CD14-positive monocyte (primary cell): ENCODE measurements at places on chromosomes 3 and 15. TPM values are rescaled to one million over a fixed set of nuclear protein-coding genes. Genes with fewer than 3 reads are reported as not detected.

GRCh38 chr15:52254391-52254790 lies 41.2 kb downstream of the MYO5C start:
- peak; percentile 57 for DNase-seq
- H3K4me1 ChIP-seq = peaks cover 14% of the 10 kb centered on the region
- H3K27ac ChIP-seq = no peak overlapping the region
- H3K27me3 ChIP-seq = no peaks in the 10 kb centered on the region
- no peak overlapping the region for H3K4me3 ChIP-seq
- no peaks in the 10 kb centered on the region for H3K36me3 ChIP-seq

GRCh38 chr3:11844891-11845290 lies 1.8 kb downstream of the TAMM41 start:
- H3K4me1 ChIP-seq = peaks cover 18% of the 10 kb centered on the region
- no peak overlapping the region for H3K27ac ChIP-seq
- DNase-seq = no peak

Gene ERICH6
- not detected for polyA plus RNA-seq

Gene ANKRD34C
- not detected for polyA plus RNA-seq

DNA sequence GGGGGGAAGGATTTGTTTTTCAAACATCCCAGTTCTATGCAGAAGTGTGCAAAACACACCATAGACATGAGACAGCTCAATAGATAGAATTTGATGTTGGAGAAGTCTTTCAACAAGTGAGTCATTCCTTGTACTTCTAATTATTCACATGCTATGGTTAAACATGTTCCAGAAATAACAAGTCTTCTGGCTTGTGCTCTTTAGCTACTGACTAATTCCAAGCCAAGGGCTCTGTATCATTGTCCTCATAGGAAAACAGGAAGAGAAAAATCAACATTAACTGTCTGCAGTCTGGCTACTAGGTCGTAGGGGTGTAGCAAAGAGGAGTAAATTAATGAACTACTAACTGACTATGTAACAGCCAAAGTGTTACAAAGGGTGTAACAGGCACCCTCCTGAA lies 25.8 kb downstream of the LDHAL6B start:
- peaks cover 7% of the 10 kb centered on the region for H3K4me1 ChIP-seq
- no peaks in the 10 kb centered on the region for H3K27me3 ChIP-seq
- H3K27ac ChIP-seq = no peak overlapping the region
- H3K4me3 ChIP-seq = no peak overlapping the region
- DNase-seq = no peak
- peaks cover 12% of the 10 kb centered on the region for H3K36me3 ChIP-seq

- H3K36me3 ChIP-seq = no peaks in the 10 kb centered on the region
- no peaks in the 10 kb centered on the region for H3K27me3 ChIP-seq
Observed at GRCh38 chr3:157290766-157291165, 130.8 kb upstream of the CCNL1 start.

DNA sequence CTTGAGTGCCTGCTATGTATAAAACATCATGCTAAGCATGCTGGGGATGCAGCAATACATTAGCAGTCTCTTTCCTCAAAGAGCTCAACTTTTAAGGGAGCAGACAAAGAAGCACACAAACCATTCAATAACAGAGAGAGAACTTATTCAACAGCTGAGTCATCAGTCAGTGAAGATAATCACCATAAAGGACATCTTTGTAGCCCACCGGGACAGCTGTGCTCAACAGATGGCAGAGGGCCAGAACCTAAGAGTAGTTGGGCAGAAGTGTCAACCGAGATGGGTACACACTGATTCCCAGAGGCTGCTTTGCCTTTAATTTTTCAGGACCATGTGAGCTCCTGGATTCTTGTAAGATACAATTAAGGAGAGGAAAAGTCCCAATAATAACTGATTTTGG lies 4.2 kb upstream of the RAB8B start:
- DNase-seq = no peak
- no peaks in the 10 kb centered on the region for H3K36me3 ChIP-seq
- H3K27ac ChIP-seq = no peak overlapping the region
- peaks cover 6% of the 10 kb centered on the region for H3K4me1 ChIP-seq
- H3K4me3 ChIP-seq = no peak overlapping the region

Gene RPL39L
- polyA plus RNA-seq = 3.4 TPM

Gene EFCC1
- 0.15 TPM for polyA plus RNA-seq

DNA sequence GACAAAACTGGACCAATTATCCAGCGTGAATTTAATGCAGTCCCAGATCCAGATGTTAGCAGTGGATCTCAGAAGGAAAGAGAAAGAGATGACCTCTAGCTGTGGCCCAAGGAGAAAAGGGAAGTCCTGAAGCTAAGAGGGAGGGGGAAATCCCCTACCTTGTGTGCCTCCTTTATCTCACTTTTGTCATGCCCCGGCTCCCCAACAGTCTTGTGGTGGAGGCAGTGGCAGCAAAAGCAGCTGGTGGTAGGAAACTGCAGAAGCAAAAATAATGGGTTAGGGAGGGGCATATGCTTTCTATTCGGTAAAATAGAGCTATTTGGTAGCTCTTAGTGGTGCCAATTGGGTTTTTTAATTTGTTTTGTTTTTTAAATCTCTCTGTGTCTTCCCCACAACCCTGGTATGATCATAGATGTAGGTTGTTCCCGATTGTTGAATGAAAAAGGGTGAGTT lies 56.5 kb downstream of the MCTP2 start:
- no peaks in the 10 kb centered on the region for H3K27me3 ChIP-seq
- H3K27ac ChIP-seq = no peak overlapping the region
- H3K4me3 ChIP-seq = no peak overlapping the region

Gene AGBL1
- polyA plus RNA-seq = not detected

GRCh38 chr3:28406241-28406640 lies 57.6 kb upstream of the AZI2 start:
- H3K36me3 ChIP-seq = no peaks in the 10 kb centered on the region
- no peak for DNase-seq
- no peak overlapping the region for H3K27ac ChIP-seq

Gene FAM162A
- 4.5 and 6.8 TPM in 2 replicates for polyA plus RNA-seq

Gene PCOLCE2
- polyA plus RNA-seq = not detected

DNA sequence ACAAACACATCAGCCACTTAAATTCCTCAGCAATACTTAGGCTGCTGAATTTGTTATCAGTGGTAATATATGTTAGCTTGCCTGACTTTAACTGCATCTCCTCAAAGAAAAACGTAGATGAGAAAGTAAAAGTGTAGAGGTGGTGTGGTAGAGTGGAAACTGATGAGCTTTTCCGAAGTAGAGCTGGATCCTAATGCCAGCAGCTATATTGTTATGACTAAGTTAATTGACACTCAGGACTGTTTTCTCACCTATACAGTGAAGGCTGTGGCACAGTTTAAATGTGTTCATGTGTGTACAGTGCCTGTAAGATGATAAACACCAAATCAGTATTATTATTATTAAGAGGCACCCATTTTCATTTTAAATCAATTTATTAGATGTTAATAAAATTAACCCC lies 174.9 kb downstream of the TNIK start:
- H3K4me1 ChIP-seq = no peaks in the 10 kb centered on the region
- H3K27me3 ChIP-seq = no peaks in the 10 kb centered on the region
- H3K4me3 ChIP-seq = no peak overlapping the region

DNA sequence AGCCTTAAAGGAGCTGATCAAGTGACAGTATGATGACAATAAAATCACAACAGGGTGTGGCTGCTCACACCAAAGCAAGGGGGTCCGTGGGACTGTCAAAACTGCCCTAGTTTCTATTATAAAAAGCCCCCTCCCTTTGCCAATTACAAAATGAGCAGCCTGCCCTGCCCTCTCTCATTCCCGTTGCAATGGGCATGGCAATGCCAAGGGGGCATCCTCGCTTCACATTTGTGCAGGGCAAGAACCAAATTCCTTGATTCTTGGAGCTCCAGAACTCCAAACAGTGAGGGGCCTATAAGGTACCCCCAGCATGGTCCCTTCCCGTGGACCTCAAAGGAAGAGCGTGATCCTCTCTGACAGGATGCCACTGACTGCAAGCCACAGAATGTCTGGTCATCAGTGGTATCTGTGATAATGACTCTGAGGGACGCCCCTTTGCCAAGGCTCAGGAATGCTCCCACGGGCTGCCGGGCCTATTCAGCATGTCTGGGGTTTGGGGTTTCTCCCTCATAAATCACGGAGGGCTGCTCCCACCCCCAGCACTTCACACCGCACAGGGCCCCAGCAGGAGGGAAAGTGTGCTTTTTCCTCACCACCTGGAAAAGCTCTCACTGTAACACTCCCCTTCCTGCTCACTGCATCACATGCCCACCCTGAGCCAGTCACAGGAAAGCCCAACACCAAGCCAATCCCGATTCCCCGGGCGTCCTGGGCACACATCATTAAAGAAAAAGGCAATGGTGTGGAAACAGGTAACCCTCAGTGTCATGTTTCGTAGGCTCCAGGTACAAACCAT lies 105.1 kb upstream of the TRPM1 start:
- no peak overlapping the region for H3K27ac ChIP-seq
- no peaks in the 10 kb centered on the region for H3K27me3 ChIP-seq
- no peak for DNase-seq
- peaks cover 1% of the 10 kb centered on the region for H3K4me1 ChIP-seq
- no peaks in the 10 kb centered on the region for H3K36me3 ChIP-seq

DNA sequence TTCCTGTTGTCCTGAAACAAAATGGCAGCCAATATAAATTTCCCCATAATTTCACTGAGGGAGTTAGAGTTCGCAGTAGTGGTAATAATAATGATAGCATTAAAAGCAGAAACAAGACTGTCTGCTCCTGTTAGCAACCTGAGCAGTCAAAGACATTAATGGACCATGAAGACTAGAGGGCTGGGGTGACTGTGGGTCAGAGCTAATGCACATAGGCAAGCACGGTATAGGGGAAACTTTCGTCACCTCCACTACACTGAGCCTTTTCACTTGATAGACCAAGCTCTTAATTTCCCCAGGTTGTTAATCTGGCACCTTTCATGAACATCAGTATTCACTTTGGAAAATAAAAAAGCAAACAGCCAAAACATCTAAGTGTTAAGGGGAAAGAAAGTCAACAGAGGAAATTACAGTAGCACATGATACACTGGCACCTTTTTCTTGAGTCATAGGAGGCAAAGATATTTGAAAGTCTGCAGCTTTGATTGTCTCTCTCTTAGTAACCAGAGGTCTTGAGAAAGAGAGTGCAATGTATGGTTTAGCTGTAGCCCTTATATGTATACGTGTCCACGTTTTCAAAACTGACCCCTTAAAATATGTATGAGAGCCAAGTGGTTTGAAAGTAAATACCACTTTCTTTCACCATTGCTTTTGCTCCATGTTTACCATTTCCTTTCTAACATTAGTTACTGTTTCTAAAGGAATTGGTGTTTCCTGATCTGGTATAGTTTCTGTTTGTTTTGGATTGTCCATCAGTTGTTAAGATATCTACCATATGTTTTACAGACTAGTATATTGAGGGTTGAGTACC lies 104.8 kb downstream of the FILIP1L start:
- H3K27me3 ChIP-seq = no peaks in the 10 kb centered on the region
- no peak overlapping the region for H3K4me3 ChIP-seq
- DNase-seq = no peak
- H3K36me3 ChIP-seq = no peaks in the 10 kb centered on the region
- H3K27ac ChIP-seq = no peak overlapping the region
